CD4-positive, alpha-beta memory T cell (primary cell): ENCODE measurements at places on chromosomes 7 and 10.

DNA sequence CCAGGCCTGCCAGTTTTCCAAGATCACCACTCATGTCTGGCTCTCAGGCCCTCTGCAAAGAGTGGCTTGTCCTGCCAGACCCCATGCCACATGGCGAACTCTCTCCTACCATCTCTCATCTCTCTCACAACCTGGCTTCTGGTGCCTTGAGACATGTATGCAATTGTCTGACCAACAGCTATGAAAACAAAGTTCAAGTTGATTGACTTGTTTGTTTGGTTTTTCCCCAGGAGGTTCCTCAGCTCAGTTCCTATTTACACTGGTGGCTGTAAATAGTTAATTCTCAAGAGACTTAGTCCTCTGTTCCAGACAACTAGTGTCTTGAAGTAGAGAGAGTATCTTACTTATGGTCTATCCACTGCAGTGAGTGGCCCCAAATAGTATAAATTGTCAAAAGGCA, 131.8 kb downstream of the SNX10 start:
- DNase-seq, result no peak

DNA sequence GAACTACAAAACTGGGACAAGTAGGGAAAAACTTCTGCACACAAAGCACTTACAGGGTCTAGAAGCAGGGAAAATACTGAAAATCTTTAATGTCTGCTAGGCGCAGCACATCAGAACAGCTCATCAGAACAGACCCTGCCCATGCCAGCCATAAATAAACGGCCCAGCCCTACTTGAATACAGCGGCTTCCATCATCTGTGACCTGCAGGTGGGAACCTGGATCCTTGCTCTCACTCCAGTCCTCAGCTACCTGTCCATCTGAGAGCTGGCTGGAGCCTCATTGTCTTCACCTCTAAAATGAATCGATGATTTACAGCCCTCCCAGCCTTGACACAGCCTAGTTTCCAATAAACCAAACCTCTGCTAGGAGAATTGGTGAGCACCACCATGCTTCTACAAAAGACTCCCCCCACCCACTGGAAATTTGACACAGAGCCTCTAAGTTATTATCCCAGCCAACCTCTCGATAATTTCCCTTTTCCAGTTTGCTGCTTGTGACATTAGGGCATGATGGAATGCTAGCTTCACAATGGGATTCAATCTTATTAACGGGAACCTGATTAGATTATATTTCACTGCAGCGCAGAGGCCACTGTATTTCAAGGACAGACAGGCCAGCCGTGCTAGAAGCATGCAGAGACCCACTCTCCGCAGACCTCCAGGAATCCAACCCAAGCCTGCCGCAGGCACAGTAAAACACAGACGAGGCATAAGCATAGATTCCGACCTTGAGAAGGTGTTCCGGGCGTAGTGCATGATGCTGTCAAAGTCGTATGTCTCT, 61.6 kb upstream of the OPALIN start:
- DNase-seq, result no peak

DNA sequence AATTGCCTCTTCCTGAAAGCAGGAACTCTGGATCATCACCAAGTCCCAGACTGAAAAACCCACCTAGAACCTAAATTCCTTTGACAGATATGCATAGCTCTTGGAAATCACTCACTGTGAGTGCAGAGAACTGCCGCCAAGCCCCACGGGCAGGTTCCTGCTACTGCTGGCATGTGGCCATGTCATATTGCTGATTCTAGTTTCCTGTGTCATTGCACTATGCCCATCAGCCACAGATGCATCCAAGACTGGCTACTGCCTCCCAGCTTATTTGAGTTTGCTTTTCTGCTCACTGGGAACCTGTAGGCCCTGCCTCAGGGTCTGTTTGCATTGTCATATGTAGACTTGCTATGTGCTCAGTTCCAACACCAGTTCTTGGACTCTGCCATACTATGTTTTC, 786.0 kb downstream of the GRID1 start:
- no peak for DNase-seq

DNA sequence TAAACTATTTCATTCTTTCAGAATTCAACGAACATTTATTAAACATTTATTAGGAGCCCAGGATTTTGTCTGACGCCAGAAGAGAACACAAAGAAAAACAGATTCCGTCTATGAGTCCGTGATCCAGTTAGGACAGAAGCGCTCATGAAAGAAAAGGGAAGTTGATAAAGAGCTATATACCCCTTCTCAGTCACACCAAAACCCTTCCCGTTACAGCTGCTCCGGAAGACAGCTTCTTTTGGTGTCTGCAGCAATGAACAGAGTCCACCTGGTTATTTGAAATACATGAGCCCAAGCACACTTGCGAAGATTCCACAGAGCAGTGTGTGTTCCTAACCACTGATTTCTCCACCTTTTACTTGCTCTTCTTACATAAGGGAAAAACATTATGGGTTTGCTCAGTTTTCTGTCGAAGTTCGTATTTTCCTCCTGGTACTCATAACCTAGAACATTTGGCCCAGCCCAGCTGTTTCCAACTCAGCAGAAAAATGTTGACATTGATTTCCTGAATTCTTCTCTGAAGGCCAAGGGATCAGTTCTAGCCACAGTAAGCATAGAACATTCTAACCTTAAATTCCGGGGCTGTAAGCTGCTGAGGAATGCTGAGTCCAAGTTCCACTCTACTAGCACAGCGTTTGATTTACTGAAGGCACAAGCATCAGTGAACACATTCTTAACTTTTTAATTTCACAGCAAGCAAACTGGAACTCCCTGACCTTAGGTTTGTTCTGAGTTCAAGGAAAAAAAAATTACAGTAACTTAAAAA, 206.5 kb downstream of the SORCS1 start:
- DNase-seq, result no peak

- no peak for DNase-seq
Observed at GRCh38 chr10:1377740-1378397, 321.7 kb downstream of the WDR37 start.

GRCh38 chr10:71229726-71230655, 17.6 kb downstream of the UNC5B start:
- DNase-seq, result no peak

DNA sequence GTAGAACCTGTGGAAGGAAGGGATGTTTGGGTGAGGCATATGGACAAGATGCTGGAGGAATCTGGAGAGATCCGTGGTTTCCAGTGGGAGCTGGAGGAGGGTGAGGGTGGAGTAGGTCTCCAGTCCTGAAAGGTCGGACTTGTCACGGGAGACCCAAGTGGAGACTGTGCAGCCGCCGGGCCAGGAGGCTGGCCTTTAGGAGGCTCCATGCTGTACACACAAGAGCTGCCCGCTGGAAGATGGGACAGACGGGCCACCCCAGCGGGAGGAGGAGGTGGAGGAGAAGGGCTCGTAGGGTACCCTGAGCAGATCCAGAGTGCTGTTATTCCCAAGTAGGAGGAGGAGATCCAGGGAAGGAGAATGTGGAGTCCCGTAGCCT, 106.7 kb downstream of the NKX6-2 start:
- no peak for DNase-seq
